Upper lobe of left lung (tissue), 6 donors: ENCODE measurements at places on chromosomes 1 and 21. TPM values are rescaled to one million over a fixed set of nuclear protein-coding genes. Genes with fewer than 3 reads are reported as not detected.

The PRRX1 gene
- total RNA-seq = 36.0 TPM

- DNase-seq = no peak
These were observed 199.8 kb downstream of the ST6GALNAC3 start for GRCh38 chr1:76274302-76274701.

GRCh38 chr1:67468066-67468718, 38.0 kb upstream of the SERBP1 start:
- no peak for DNase-seq

GRCh38 chr1:206864939-206865671, at the start of gene IL20:
IL20 (plus strand) TSS chr1:206865623; CDS start chr1:206865853, 230 bp downstream.
- peak; percentile 95 for DNase-seq

DNA sequence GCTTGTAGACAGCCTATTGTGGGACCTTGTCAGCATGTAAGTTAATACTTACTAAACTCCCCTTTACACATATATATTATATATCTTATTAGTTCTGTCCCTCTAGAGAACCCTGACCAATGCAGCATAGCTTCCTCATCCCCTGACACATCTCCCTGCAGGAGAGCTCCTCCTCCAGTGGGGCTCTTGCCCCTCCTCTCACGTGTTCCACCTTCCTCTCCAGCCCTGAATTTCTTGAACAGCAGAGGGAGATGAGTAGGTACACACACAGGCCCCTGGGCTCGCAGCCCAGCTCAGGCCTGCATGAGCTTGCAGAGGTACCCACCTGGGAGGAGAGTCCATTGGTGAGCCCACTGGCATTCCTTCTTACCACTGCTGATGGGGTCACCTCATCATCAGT, 27.3 kb upstream of the GOLT1A start:
- DNase-seq = no peak

DNA sequence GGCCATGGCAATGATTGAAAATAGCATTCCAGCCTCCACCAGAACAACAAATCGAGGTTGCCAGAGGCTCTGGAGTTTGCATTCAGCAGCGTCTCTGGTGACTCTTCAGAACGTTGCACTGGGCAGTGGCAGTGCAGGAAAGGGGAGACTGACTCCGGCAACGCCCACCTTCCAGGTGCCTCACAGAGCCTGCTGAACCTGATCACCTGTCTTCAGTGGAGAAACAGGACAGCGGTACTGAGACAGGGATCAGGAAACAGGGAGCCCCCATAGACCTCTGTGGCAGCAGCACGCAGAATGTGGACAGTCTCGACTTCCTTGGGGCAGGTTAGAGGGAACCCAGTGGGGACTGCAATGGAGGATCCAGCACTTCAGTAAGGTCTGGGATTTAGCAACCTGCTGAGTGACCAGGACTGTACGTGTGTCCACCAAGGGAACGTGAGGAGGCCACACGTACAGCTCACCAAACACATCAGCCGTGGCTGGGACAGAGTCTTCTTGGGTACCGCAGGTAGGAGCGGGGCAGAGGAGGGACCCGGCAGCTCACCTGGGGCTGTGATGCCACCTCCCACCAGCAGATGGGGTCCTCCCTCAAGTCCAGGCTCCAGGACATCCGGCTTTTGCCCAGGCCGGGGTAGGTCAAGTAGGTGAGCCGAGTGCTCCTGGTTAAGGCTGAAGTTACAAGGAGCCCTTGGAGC, 128.6 kb downstream of the PRDM2 start:
- DNase-seq = peak; percentile 87

The SYT14 gene
- total RNA-seq = not detected

The LRRC38 gene
- 0.11 TPM for total RNA-seq

- DNase-seq = no peak
These were observed 32.1 kb downstream of the SLC37A1 start for GRCh38 chr21:42545745-42546144.

- DNase-seq = peak; percentile 42
These were observed 1304.9 kb upstream of the ADGRL2 start for GRCh38 chr1:80495806-80496205.

The KIF1B gene
- 29.4 TPM for total RNA-seq

DNA sequence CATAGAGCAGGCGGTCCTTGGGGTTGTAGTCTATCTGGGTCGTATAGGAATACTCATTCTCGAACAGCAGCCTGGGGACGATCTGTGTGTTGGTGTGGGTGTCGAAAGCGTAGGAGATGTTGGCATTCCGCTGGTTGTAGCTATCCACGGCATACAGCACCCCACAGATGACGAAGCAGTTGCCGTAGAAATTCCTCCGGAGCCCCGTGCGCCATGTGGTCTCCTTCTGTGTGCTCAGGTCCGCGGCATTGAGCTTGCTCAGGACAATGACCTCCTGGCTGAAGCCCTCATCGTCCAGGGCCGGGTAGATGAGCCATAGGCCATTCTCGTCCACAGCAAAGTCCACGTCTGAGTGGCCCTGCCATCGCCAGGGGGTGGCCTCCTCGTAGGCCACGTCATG, 39.9 kb downstream of the OLFML2B start:
- DNase-seq = no peak

GRCh38 chr1:183609313-183609712, 19.1 kb upstream of the NCF2 start:
- no peak for DNase-seq

GRCh38 chr1:160522622-160523345, at the start of gene SLAMF6:
SLAMF6 (minus strand) TSS chr1:160523255; CDS start chr1:160523192, 63 bp downstream.
- DNase-seq = no peak

DNA sequence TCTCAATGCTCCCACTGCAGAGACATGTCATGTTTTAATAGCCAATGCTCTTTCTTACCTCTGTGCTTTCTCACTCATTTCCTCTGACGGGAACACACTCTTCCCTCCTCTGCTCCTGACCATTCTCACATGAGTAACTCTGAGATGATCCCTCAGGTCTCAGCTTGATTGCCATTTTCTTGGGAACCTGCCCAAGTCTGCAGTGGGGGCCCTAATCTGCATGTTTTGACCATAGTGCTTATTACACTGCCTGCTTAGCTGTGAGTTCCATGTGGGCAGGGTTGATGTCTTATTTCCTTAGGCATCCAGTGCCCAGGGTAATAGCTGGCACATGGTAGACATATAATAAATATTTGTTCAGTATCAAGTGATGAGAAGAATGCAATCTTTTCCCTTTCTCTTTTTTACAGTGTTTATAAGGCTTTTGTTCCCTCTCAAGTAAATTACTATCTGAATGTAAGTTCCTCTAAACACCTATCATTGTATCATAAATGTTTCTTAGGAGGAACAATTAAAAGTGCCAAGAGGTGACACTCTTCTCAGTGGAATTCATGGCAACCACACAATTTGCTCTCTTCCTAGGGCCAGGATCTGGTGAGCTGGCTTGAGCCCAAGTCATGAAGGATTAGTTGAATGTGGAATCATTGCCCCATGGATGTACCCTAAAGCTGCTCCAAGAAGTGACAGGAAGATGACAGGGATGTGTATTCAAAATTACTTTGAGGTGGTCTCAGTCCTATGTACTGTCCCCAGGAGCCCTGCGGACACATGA, 485.4 kb upstream of the USP24 start:
- no peak for DNase-seq

DNA sequence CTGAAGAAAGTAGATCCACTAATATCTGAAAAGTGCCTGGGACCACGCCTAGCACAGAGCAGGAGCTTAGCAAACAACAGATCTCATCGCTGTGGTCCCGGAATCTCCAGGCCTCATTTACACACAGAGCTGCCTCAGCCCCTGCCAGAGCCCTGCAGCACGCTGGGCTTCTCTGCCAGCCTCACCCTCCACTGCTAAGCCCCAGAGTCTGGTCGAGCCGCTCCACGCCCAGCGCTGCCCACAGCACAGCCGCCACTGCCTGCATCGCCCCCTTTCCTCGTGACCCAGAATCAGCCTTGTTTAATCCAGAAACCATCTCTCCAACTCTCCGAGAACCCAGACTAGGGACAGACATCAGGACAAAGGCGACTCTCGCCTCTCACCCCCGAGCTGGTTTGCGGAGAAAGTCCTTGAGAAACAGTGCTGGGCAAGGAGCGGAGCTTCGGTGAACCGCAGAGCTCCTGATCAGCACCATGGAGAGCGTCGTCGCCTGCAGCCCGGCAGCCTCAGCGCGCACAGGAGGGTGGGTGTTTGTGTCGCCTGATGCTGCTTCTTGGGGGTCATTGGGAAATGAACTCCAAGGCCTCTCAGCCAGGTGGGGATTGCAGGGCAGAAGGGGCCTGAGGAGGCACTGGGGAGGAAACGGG, 145.1 kb downstream of the NPHP4 start:
- peak; percentile 46 for DNase-seq

GRCh38 chr1:165573787-165574186, 30.0 kb downstream of the LRRC52 start:
- no peak for DNase-seq

- DNase-seq = no peak
These were observed 127.4 kb upstream of the DEPDC1 start for GRCh38 chr1:68624233-68624632.

- no peak for DNase-seq
These were observed 4.8 kb downstream of the MGST3 start for GRCh38 chr1:165635823-165636222.

- DNase-seq = no peak
These were observed 149.4 kb upstream of the ZC3H12A start for GRCh38 chr1:37325010-37325409.

DNA sequence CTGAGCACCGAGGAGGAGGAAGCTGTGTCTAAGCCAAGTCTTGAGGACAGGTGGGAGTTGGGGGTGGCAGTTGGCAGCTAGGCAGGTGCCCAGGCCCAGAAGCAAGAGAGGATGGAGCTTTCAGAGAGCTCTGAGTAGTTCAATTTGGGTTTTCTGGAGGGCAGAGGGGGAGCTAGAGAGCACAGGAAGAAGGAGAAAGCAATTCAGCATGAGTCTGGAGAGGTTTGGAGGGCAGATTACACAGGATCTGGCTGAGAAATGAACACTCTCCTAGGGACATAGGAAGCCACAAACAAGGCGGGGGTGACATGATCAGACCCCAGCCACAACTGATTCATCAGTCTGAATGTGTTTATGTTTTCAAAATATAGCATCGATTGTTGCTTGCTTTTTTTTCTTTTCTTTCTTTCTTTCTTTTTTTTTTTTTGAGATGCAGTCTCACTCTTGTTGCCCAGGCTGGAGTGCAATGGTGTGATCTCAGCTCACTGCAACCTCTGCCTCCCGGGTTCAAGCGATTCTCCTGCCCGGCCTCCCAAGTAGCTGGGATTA, 23.8 kb downstream of the PTPRF start:
- DNase-seq = no peak

DNA sequence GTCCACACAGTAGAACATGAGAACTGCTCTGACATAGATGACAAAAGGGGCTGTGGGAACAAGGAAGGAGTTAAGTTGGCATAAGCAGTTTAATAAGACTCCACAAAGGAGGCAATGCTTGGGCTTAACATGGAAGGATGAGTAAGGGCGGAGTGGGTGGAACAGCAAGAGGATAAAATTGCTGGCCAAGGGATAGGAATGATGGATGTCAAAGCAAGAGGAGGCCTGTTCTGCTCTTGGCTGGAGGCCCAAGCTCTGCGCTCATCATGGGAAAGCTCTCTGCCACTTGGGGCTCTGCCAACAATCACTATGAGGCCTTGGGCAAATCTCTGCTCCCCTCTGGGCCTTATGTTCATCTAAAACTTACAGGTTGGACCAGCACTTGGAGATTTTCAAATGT, 98.3 kb upstream of the CAMK1G start:
- DNase-seq = no peak

DNA sequence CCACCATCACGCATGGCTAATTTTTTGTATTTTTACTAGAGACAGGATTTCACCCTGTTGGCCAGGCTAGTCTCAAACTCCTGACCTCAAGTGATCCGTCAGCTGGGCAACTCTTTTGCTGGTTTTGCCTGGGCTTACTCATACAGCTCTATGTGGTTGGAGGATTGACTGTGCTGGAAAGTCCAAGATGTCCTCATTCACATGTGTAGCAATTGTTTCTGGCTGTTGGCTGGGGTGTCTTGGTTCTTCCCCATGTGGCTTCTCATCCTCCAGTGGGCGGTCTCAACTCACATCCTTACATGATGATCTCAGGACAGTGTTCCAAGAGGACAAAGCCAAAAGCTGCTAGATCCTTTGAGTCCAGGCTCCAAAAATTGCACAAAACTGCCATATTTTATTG, 53.3 kb downstream of the TEX35 start:
- DNase-seq = no peak

- DNase-seq = no peak
These were observed 52.3 kb downstream of the C1orf198 start for GRCh38 chr1:230816018-230816417.

DNA sequence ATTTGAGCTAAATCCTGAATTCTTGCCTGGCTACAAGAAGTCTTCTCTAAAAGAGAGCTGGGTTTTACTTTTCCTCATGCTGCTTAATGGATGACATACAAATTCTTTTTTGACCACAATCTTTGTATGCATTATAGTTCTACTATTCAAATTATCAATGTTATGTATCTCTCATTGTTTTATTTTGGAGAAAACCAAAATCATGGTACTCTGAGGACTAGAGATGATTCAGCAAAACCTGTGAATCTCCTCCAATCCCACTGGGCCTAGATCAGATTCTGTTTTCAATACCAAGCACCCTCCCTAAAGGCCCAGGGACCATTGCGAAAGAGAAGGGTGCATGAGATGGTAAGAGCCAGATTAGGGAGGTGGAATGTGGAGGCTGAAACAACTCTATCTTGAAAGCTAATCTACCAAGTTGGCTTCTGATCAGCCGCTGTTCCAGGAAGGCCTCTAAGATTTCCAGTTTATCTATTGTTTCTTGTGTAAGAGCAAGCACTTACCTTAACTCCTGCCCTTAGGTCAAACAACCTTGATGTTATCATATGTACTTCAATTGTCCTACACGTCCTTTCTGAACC, 547.2 kb downstream of the PLPP3 start:
- no peak for DNase-seq

The ACTN2 gene
- total RNA-seq = 11.5 TPM

DNA sequence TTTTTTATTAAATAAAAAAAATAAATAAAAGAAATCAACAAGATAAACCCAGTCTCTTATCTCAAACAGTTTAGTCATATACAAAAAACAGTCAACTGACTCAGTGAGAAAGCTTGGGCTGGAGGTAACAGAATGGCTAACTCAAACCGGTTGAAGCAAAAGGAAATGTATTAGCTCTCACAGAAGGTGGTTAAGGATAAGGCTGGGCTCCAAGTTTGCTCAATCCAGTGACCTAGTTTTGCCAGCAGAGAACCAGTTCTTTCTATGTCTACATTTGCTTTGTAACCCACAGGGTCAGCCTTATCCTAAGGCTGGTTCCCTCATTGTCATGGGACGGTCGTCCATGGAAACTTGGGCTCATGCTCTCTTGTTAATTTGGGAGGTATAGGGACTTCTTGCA, 144.5 kb upstream of the L1TD1 start:
- no peak for DNase-seq
